T-helper 9 cell (primary cell): ENCODE measurements at places on chromosomes 4 and X.

DNA sequence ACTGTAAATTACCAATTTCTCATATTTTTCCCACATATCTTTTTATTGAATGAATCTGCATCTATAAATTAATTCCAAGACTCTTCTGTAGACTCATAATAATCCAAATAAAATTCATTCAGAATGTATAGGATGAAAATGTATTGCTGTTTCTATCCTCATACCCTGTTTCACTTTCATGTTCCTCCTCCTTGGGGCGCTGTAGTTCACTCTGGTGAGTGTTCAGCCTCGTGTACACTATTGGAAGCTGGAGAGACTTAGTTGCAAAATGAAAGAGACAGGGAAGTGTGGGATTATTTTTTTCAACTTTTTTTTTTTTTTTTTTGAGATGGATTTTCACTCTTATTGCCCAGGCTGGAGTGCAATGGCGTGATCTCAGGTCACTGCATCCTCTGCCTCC lies 296.1 kb downstream of the TLL1 start:
- DNase-seq: no peak

DNA sequence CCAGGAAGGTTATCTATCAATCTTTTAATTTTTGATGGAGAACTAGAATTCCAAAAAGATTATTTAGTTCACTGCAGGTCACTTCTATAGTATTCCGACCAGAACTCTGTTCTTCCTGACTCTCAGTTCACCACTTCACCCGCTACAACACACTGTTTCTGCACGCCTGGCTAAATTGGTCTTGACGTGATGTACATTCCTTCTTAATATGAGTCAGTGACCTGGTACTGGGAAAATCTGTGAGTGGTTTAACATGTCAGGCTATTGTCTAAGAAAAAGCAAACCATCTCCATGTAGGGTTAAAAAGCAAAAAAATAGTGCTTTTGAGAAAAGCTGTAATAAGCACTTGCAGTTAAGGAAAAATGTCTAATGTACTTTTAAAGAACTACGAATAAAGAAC lies 120.4 kb downstream of the NDST3 start:
- DNase-seq: no peak

DNA sequence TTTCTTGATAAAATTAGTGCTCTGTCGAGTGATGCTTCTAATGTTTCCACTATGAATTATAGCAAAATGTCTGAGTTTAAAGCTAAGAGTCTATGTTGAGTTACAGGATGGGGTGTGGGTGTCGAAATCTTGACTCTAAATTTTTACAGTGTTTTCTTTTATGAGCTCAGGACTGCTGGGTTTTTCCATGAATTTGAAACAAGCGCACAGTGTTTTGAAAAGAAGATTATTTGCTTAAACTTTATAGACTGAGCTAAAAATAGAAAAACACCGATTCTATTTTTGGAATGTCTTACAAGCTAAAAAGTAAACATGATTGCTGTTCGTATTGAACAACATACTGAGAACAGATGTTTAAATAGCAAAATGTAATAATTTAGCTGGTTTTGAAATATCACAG lies 7.5 kb downstream of the PTTG2 start:
- no peak for DNase-seq

GRCh38 chr4:34148322-34148908 lies 2095.9 kb downstream of the ARAP2 start:
- no peak for DNase-seq

DNA sequence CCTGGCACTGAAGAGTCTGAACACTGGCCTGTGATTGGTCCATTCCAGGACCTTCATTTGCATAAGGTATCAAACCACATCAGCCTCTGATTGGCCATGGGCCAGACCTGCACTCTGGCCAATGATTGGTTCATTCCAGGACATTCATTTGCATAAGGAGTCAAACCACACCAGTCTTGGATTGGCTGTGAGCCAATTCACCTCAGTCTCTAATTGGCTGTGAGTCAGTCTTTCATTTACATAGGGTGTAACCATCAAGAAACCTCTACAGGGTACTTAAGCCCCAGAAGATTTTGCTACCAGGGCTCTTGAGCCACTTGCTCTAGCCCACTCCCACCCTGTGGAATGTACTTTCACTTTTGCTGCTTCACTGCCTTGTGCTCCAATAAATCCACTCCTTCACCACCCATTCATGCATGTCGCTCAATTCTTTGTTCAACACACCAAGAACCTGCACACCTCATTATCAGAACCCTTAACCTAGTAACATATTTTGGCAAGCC lies 14.2 kb upstream of the HERC5 start:
- DNase-seq: no peak

- DNase-seq: no peak
Measured at GRCh38 chr4:98290511-98290910, 29.3 kb downstream of the RAP1GDS1 start.

GRCh38 chrX:15931362-15931761 lies 76.7 kb upstream of the AP1S2 start:
- DNase-seq: no peak

DNA sequence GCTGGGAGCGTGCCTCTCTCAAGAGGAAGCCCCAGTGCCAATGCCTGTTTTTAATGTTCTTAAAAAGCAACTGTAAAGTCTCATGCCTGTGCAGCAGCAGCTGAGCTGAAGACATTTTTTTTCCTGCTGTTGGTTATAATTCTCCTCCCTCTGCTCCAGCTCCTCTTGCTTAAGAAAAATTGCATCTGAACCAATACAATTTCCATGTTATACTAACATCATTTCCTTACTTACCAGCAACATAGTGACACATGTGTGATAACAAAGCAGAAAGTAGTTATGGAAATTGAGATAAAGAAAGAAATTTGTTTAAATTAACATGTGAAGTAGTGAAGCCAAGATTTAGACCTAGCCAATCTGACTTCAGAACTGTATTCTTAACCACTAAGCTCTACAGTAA lies 101.4 kb downstream of the TBC1D19 start:
- no peak for DNase-seq

GRCh38 chr4:25223802-25224375 lies 9.9 kb upstream of the PI4K2B start:
- DNase-seq: no peak

DNA sequence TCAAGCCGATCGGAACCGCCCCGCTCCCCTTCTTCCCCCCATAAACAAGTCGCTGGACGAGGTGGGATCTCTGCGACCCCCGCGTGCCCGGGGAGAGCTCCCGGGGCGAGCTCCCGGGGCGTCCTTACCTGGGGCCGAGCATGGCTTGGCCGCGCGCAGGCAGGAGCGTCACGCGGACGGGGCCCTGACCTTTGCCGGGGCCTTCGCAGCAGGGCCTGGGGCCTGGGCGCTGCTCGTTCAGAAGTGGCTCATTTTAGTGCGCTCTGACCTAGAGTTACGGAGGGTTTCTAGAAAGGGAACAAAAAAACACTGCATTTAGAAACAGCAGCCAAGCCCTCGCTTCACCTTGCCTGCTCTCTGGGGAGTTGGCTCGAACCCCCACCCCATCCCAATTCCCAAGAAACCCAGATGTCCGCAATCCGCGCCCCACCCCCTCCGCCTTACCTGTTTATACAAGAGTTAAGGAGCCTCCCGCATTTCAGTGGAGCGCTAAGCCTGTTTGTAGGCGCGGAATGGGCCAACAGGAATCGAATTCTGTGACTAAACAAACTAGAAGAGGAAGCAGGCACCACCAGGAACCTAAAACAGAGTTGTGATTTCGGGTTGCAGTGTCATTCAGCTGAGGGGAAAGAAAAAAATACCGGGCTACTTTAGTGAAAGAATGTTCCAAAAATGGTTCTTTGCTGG lies 814 bp upstream of the RBM47 start:
- DNase-seq: no peak

DNA sequence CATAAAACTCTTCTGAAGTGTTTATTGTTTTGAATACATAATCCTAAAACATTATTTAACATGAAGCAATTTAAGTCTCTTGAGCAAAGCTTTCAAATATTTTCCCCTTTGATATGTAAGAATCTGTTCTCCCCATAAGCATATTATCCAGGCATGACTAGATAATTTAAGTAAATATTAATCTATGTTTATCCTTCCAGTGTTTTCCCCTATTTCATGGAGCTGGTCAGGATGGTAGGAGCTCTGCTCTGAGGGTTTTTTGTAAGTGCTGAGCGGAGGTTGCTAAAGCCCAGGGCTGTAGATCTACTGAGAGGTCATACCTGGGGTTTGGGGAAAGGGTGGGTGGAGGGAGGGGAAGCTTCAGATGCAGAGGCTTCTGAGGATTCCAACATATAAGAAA lies 258.9 kb upstream of the SFRP2 start:
- DNase-seq: no peak

- no peak for DNase-seq
Measured at GRCh38 chr4:168019019-168019651, 73.2 kb upstream of the ANXA10 start.

DNA sequence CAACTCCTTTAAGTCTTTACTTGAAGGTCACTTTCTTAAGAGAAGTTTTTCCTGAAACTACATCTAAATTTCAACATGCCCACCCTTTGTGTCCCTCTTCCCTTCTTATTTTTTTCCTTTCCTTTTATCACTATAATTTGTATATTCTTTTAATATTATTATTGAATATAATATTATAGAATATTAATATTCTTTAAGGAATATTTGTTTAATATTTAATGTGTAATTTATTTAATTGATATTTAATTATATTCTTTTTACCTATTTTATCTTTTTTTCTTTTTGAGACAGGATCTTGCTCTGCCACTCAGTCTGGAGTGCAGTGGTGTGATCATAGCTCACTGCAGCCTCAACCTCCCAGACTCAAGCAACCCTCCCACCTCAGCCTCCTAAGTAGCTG lies 114.8 kb downstream of the KDR start:
- DNase-seq: no peak

DNA sequence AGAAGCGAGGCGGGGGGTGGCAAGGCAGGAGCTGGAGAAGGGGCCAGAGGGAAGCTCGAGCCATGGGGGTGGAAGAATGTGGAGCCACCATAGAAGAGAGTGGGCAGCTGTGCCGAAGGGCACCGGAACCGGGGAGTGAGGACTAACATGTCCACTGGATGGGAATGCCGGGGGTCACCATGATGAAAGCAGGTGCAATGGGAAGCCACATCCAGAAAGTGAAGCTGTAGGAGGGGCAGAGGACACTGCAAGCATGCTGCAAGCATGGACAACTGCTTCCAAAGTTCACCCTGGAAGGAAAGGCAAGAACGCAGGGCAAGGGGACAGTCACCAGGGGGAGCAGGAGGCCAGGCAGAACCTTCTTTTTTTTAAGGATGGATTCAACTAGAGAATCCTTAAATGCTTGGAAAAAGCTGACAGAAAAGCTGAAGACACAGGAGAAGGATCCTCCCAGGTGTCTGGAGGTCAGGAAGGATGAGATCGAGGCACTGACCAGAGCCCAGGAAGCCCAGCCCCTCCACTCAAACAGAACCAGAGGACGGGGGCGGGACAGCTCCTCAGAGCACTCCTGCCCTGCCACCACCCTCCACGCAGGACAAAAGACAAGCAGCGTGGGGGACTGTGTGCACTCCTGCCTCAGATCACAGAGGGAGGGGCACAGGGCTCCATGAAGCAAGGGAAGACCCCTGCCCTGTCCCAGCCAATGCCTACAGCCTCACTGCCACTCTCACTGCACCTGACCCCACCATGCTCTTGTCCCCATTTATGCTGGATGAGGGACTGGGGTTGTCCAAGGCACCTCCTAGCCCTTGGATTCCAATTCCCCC lies 169.2 kb downstream of the AFAP1 start:
- DNase-seq: no peak

DNA sequence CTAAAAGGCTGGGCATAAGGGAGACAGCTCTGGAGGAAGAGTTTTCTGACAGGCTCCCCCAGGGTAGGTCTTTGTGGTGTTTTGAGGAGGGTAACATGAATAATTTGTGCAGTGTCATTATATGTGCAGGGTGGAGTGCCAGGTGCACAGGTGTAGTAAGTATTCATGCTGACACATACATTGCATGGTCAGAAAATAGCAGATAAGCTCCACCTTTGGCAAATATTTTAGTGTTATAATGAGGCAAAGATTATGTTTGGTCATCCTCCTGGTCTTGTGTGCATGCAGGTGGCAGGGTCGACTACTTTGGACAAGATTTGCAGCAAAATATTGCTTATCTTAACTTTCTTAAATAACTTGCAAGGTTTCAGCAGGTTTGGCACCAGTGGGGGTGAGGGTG lies 910.4 kb upstream of the PCDH10 start:
- DNase-seq: no peak

- DNase-seq: no peak
Measured at GRCh38 chrX:156003486-156004185, 6.1 kb downstream of the IL9R start.

DNA sequence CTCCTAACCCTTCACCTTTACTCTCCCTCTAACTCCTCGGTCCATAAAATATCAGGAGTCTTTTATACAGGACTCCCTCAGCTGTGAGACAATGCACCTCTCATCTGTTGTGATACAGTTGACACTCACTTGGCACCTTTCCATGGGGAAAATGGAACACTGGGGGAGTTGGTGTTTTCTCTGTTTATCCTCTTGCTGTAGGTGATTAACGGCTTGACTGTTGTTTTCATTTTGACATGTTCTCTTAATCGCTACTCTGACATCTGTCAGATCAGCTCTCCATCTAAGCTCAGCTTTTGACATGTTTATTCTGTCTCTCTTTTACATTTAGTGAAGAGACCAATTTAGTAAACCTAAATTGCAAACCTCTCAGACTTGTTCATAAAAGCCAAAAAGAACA lies 604.8 kb downstream of the TRAM1L1 start:
- no peak for DNase-seq

DNA sequence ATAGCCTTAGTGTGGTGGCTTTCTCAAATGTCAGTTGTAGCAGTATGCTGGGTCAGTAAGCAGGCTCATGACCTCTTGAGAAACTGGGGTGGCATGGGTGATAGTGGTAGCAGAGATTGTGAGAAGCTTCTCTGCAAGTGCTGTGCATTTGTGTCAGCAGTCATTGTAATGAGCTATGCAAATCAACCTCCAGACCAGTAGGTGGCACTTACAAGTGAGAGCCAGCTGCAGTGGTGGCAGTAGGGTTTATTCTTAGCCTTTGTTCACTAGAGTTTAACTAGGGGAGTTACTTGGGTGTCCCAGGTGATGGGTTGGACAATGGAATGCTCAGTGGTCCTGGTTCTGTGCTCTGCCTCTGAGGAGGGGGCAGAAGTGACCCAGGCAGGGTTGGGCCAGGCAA lies 818.7 kb downstream of the PCDH7 start:
- no peak for DNase-seq

DNA sequence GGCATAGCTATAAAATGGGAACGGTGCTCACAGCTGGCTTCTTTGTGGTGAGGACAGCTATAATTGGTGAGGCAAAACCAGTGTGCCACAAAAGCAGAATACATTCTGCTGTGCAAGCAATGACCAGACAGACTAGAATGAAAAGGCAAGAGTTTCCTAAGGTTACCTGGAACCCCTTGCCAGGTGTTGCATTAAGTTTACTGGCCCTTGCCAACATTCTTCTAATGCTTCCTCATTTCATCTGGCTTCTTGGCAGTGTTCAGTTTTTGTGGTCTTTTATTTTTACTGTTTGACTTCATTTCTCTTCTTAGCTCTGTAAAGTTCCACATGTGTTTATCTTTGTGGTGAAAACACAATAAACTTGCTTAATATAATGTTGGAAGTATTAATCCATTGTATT lies 131.4 kb downstream of the PTTG2 start:
- no peak for DNase-seq

- no peak for DNase-seq
Measured at GRCh38 chr4:158190718-158191117, 17.9 kb upstream of the GASK1B start.

- DNase-seq: no peak
Measured at GRCh38 chr4:141350122-141350905, 129.6 kb downstream of the ZNF330 start.

GRCh38 chr4:9989918-9990635 lies 31.2 kb downstream of the SLC2A9 start:
- no peak for DNase-seq
